ENCODE measurements at places on chromosomes 13 and 19. TPM values are rescaled to one million over a fixed set of nuclear protein-coding genes. Genes with fewer than 3 reads are reported as not detected.
A peak's percentile ranks its signal among the peaks of the same experiment; 100 is the strongest.

- peak; percentile 37 for DNase-seq
Measured at GRCh38 chr19:14381689-14382474, 638 bp downstream of the ADGRE5 start.

GRCh38 chr13:111394211-111394922 lies 73.9 kb downstream of the TEX29 start:
- no peak for DNase-seq

SLITRK6 gene
- total RNA-seq: 0.93 TPM

DNA sequence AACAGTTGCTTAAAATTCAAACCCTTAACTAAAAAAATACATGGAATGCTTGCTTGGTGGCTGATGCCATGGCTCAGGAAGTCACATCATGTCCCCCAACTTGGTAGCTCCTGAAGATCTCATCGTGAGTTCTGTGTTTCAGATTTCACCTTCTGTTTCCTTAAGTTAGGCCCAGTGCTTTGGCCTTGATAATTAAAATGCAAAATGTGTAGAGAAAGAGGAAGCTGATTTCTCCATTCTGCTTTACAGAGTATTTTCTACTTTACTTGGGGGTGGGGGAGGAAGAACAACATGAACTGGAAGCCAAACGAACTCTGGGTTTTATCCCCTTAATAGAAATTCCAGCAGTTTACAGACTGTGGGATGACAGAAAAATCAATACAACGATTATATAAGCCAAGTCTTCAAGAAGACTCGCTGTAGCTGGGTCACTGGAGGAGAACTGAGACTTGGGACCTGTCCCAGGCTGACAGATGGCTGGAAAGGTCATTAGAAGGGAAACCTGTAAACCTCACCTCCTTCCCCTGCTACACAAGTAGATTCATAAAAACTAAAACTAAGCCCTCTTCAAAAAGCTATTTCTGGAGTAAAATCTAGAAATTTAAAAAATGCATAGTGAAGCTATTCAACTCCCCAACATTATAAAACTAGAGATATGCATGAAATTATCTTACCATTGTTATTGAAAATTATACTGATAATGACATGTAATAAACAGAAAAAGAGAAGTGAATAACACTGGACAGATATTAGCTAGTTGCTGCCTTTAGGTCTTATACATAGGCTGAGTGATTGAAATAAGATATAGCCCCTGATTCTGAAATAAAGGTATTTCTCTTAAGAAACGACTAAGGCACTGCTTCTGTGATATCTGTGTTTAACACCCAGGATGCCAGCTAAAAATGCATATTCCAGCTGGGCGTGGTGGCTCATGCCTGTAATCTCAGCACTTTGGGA lies 22.1 kb upstream of the GGACT start:
- DNase-seq: no peak

- no peak for DNase-seq
Measured at GRCh38 chr19:4910594-4911281, 1.4 kb downstream of the UHRF1 start.

ZNF223 gene
- total RNA-seq: 2.9 TPM

PCDH20 gene
- 0.30 TPM for total RNA-seq

DNA sequence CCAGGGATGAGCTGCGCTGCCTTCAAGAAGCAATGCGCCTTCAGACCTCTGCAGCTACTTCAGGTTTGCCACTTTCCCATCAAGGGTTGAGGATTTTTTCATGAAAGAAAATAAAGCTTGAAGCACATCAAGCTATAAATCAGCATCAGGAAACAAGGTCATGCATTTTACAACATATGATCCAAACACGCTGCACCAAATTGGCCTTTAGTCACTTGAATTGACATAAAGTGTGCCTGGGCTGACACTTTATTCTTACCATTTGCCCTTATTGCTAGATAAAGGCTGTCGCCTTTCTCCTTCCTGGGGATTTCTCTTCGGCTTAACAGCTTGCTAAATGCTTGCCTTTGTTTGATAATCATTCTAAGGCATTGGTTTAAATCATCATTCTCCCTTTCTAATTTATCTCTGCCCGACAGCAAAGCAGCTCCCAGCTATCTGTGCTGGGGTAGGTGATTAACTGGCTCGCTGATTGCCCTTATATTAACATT lies 87.7 kb downstream of the LHFPL6 start:
- DNase-seq: no peak

PSG2 gene
- not detected for total RNA-seq

GRCh38 chr13:45786293-45786920 lies 65.1 kb downstream of the SIAH3 start:
- no peak for DNase-seq

DNA sequence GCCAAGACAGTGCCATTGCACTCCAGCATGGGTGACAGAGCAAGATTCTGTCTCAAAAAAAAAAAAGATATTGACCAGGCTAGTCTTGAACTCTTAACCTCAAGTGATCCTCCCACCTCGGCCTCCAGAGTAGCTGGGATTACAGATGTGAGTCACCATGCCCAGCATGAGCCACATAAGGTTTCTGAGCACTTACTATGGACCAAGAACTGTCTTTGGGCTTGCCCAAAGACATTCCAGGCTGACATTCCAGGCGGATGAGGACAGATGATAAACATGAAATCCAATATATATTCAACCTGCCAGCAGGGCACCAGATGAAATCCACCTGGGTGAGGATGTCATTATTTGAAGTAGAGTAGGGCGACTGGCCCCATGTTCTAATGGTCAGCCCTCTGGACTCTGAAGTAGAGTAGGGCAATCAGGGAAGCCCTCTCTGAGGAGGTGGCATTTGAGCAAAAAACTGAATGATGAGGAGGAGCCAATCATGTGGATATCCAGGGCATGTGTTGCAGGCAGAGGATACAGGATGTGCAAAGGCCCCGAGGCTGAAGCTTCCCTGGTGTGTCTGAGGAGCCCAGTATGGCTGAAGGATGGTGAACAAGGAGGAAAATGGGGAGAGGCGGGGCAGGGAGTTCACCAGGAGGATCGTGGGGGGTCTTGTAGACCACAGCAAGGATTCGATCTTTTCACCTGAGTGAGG lies 4.0 kb downstream of the C19orf38 start:
- no peak for DNase-seq

- no peak for DNase-seq
Measured at GRCh38 chr13:28585561-28585960, 73.4 kb upstream of the POMP start.

GRCh38 chr19:33700408-33701013 lies 78.8 kb downstream of the CHST8 start:
- no peak for DNase-seq
